ENCODE measurements at places on chromosomes 7 and 10. TPM values are rescaled to one million over a fixed set of nuclear protein-coding genes. Genes with fewer than 3 reads are reported as not detected.

Gene INTS1
- total RNA-seq, result 67.5 TPM

Gene SEPTIN14
- total RNA-seq, result not detected

Gene JCAD
- total RNA-seq, result 2.0 TPM

Gene CD36
- total RNA-seq, result 2.5 TPM

Gene C10orf67
- total RNA-seq, result 0.44 TPM

Gene TAS2R3
- 1.8 TPM for total RNA-seq

Gene AGAP3
- 42.0 TPM for total RNA-seq

Gene KCNMA1
- total RNA-seq, result 44.8 TPM

Gene JAZF1
- 10.8 TPM for total RNA-seq

Gene ZC3HAV1L
- 7.1 TPM for total RNA-seq

Gene C7orf57
- not detected for total RNA-seq

Gene MRPL32
- total RNA-seq, result 54.4 TPM

Gene GNGT1
- not detected for total RNA-seq

Gene SLC26A3
- not detected for total RNA-seq

Gene VPS37D
- 6.4 TPM for total RNA-seq

Gene FAM13C
- total RNA-seq, result 3.3 TPM

Gene PDK4
- 0.29 TPM for total RNA-seq

Gene CDC14C
- total RNA-seq, result 0.17 TPM

Measured in smooth muscle cell of trachea (primary cell).